ENCODE measurements at places on chromosomes 2 and 18. TPM values are rescaled to one million over a fixed set of nuclear protein-coding genes. Genes with fewer than 3 reads are reported as not detected.

The RNU2-63P gene
- total RNA-seq = not detected

The PLGLB2 gene
- total RNA-seq = 0.89 TPM

The CYBRD1 gene
- total RNA-seq = 40.5 TPM

The EVA1A gene
- 28.4 TPM for total RNA-seq

The RGPD8 gene
- 1.6 TPM for total RNA-seq

The HTRA2 gene
- total RNA-seq = 36.4 TPM

The STEAP3 gene
- 30.8 TPM for total RNA-seq

The C2orf81 gene
- 3.7 TPM for total RNA-seq

The AOX1 gene
- total RNA-seq = 36.7 TPM
